CD4-positive, alpha-beta T cell treated with Interleukin-6 at 100 ng/mL for 8 hours (primary cell): ENCODE measurements at places on chromosomes 7 and 10.

DNA sequence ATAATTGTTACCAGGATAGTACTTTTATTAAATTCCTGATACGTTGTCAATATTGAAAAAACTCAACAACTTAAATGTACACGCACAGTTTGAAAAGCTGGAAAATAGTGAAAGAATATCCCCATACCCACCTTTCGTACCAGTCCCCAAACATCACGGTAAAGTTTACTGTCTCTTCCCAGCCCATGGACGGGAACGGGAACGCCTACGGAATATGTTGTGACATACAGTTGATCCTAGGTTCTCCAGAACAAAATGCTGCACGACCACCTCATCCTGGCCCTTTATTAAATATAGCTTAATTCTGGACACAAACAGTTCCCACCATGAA is 527 bp upstream of the BCAP29 start:
- no peak for DNase-seq

GRCh38 chr10:113626809-113627355 is 37.0 kb downstream of the NRAP start:
- DNase-seq, result no peak

DNA sequence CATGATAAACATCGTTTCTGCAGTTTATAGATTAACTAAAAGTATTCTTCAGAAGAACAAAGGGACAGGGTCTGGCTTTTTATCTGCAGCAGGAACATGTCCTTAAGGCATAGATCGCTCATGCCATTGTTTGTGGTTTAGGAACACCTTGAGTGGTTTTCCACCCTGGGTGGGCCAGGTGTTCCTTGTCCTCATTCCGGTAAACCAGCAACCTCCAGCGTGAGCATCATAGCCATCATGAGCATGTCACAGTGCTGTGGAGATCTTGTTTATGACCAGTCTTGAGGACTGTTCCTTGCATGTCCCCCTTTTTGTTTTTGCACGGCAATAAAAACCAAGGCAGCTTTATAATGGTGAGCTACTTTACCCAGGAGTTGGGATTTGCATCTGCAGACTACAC is 33.9 kb downstream of the STOX1 start:
- no peak for DNase-seq

GRCh38 chr7:30135301-30136116 is 723 bp downstream of the MTURN start:
- peak; percentile 61 for DNase-seq

GRCh38 chr7:129858490-129858889 is 94.3 kb downstream of the UBE2H start:
- no peak for DNase-seq

DNA sequence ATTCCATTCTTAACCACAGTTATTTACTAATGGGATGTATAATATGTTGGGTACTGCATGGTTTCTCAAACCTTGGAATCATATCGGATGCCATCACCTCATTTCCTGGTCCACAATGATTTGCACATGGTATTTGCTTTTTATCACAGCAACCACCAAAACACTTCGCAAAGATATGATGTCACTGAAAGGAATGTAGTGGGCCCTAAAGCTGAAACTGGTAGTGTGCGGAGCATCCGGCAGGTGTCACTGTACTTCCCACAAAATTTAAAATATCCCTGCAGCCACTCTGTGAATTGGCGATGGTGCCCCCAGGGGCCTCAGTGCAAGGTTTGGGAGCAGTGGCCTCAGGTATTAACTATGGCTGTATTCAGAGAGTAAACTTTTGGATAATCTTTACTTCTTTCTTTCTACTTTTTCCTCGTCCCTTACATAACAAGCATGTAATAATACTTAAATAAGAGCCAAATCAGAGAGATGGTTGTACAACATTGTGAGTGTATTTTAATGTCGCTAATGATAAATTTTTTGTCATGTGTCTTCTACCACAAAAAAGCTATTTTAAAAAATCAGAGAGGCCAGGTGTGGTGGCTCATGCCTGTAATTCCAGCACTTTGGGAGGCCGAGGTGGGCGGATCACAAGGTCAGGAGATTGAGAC is 66.2 kb downstream of the FAM241B start:
- no peak for DNase-seq

DNA sequence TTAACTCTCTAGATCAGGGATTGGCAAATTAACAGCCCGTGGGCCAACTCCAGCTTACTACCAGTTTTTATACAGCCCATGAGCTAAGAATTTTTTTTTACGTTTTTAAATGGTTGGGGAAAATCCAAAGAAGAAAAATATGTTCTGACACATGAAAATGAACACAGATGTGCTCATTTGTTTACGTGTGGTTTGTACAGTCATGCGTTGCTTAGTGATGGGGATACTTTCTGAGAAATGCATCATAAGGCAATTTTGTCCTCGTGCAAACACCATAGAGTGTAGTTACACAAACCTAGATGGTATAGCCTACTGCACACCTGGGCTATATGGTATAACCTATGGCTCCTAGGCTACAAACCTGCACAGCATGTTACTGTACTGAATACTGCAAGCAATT is 8.3 kb upstream of the SMKR1 start:
- DNase-seq, result no peak

DNA sequence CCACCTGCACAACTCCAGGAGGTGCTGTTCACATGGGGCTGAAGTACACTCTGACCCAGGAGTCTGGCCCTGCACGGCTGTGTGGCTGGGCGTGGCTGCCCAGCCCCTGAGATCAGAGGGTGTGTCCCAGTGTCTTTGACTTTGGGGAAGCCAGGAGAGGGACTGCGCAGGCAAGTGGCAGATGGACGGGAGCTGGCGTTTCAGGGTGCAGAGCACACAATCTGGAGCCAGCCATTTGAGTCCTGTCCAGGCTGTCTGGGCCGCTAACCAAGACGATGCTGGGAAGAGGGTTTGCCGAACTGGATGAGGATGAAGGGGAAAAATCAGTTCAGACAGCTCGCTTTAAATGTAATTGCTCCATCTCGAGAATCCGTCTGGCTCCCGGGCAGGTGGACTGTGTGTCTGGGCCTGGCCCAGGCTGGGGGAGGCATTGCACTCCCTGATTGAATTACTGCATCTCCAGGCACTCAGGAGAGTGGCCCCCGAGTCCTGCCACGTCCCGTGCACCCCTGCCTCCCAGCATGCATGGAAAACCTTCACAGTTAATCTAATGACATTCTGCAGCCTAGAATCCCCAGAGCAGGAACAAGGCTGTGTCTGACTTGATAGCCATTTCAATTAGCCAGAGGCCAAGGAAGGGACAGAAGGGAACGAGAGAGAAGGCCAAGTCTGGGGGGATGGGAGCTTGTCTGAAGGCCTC is 120.8 kb upstream of the NANOS1 start:
- DNase-seq, result no peak

DNA sequence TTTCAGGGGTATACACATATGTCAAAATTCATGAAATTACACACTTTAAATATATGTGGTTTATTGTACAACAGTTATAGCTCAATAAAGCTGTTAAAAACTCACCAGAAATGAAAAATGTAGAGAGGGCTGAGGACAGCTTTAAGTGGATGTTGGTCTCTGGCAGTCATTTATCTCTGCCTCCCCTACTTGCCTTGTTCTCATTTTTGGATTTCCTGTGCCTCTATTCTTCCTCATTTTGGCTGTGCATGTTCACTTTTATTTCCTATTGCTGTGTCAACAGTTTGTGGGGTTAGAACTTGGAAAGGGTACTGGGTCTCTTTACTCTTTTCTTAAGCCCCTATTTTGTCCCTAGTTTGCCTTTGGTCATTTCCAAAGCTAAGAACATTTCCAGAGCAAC is 18.6 kb upstream of the MEST start:
- no peak for DNase-seq

GRCh38 chr7:100670074-100670473 is 3.5 kb upstream of the GNB2 start:
- DNase-seq, result no peak

DNA sequence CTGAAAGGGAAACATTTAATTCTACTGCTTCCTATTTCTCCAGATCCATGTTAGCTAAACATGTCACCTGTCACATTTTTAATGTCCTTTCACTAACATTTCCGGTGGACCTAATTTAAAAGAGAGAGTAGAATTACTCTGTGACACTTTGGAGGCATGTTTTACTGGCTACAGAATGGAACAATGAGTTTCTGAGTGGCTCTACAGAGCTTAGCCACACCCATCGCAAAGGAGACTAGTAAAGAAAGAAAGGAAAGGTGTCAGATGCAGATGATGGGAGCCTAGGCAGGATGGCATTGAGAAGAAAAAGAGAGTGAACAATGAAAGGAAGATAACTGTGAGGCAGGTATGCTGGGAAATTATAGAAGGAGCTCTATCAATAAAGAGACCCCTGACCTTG is 35.9 kb downstream of the NDUFB2 start:
- DNase-seq, result no peak

DNA sequence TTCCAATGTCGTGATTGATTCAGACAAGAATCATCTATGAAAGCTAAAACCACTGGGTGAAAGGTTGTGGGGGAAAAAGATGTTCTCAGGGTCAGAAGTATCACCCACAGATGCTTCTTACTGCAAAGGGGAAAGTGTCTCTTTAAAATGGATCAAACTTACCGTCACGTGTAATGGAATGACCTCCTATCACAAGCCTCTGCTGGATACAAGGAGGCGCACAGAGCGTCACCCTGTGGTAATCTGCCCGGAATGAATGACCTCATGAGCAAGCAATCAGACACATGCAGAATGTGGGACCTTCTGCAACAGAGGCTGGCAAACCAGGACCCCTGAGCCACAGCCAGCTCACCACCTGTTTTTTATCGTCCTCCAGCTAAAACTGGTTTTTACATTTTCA is 33.0 kb downstream of the WIPF3 start:
- DNase-seq, result no peak

DNA sequence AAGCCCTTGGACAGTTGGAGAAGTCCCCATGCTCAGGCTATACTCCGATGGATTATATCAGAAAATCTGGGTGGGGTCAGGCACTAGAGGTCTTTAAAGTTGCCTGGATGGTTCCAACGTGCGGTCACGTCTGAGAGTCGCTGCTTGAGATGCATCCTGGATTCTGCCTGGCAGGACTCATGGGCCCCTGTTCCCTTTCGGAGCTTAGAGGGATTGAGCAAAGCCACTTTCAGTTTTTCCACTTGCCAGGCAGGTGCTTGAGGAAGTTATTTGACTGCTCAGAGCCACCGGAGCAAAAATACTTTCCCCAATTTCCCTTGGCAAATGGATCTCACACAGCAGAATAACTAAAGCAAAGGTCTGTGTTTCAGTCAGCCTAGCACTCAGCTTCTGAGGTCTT is 129.1 kb downstream of the GALNT17 start:
- DNase-seq, result no peak

- DNase-seq, result no peak
Measured at GRCh38 chr10:13001041-13001886, at the start of gene CCDC3. Gene CCDC3 (minus strand): TSS chr10:13001713. CDS start chr10:13001570, 143 bp downstream.

GRCh38 chr7:38574086-38574485 is 57.1 kb downstream of the AMPH start:
- no peak for DNase-seq

DNA sequence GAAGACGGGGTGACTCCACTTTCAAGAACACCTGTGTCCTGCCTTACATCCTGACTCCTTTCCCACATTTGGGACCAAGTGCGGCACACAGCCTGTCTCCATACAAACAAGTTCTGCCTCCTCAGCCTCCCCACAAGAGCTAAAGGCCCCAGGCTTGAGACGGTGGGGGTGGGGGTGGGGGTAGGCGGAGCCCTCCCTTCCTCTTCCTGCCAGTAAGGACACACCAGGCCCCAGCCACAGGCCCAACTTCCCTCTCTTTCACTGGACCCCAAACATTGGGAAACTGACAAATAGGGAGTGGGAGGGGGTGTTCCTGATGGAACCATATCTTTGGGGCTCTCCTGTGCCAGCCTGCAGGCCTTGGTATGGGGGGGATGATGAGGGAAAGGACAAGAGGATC is 4.6 kb downstream of the CDK5 start:
- no peak for DNase-seq

- no peak for DNase-seq
Measured at GRCh38 chr7:130566898-130567280, 75.0 kb downstream of the MEST start.

GRCh38 chr10:29304995-29305335 is 16.1 kb downstream of the LYZL1 start:
- DNase-seq, result no peak

DNA sequence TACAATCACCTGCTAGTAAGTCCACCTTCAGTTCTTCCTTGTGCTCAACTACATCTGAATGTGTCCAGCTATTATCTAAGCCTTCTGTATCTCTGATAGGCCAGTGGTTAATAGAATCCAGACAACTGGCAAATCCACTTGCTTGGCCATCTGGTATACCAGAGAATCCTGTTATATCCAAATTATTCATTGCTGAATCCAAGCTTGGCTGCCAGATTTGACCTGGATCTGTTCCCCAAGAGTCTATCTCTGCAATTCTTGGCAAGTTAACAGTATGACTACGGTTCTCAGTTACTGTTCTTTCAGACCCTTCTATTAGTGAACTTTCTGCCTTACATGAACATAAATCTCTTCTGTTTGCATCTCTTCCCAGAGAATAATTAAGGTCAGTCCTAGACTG is 154.6 kb upstream of the TARP start:
- no peak for DNase-seq

GRCh38 chr10:71727738-71728737 is 8.5 kb upstream of the C10orf105 start:
- DNase-seq, result peak; percentile 83

- no peak for DNase-seq
Measured at GRCh38 chr7:147894271-147894670, 696.3 kb upstream of the C7orf33 start.

DNA sequence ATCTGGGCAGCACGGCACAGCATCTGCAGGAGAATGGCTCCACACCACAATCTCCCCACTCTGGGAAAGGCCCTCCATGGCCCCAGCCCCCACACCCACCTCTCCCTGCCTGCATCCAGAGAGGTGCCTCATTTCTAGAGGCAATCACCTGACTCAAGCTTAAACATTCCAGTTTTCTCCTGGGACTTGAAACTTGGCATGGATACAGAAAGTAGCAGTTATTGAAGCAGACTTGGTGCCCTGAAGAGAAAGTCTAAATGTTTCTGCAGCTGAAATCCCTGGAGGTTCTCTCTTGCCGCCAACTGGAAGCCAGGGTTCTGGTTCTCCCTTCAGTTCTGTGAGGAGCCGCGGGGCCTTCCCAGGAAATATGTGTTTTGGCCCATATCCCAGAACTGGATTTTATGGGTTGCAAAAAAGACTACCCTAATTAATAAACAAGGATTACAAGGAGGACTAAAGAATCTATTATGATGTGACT is 122.8 kb downstream of the SKIDA1 start:
- no peak for DNase-seq

- no peak for DNase-seq
Measured at GRCh38 chr10:59830601-59831259, 75.6 kb downstream of the CCDC6 start.

DNA sequence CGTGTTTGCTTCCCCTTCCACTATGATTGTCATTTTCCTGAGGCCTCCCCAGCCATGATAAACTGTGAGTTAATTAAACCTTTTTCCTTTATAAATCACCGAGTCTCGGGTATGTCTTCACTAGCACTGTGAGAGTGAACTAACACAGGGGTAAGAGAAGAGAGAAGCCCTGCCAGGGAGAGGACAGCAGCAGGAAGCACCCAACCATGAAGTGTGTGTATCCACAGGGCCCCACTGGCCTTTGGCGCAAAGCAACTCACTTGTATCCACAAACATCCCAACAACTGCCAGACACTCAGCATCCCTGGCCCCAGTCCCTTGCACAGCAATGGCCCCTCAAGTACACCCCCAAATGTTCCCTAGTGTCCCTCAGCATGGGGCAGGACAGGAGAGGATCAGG is 115.1 kb downstream of the MAD1L1 start:
- no peak for DNase-seq
